Kidney capillary endothelial cell (primary cell): ENCODE measurements at places on chromosomes 16 and 17.

DNA sequence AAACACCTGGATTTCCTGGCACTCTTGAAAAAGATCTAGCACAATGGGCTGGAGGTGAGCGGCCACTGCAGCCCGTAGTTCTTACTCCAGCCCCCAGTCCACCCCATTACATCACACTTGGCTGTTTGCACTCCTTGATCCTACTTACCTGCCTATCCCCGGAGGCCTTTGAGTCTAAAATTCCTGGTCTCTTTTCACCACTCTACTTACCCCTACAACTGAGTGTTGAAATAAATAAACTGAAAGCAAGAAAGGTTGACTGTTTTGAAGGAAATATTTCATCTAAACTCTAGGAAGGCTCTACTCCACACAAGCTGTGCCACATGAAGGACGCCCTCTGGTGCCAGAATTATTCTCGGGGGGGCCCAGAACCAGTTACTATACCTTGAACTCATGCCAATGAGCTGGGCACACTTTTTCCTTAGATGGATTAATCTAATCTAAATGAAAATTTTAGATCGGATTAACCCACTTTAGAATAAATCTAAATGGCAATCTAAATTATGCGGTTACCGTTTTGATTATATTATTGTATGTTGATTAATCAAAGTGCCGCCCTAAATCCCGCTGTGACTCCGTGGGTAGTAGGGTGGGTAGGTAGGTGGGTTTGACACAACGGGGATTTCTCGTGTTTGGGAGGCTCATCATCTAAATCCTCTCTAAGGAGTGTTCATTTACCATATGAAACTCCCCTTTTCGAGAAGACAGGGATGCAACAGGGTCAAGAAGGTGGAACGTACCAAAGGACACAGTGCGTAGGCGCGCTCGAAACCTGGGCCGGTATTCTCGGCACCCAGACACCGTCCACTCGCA, 651 bp upstream of the EIF1 start:
- no peak for DNase-seq

DNA sequence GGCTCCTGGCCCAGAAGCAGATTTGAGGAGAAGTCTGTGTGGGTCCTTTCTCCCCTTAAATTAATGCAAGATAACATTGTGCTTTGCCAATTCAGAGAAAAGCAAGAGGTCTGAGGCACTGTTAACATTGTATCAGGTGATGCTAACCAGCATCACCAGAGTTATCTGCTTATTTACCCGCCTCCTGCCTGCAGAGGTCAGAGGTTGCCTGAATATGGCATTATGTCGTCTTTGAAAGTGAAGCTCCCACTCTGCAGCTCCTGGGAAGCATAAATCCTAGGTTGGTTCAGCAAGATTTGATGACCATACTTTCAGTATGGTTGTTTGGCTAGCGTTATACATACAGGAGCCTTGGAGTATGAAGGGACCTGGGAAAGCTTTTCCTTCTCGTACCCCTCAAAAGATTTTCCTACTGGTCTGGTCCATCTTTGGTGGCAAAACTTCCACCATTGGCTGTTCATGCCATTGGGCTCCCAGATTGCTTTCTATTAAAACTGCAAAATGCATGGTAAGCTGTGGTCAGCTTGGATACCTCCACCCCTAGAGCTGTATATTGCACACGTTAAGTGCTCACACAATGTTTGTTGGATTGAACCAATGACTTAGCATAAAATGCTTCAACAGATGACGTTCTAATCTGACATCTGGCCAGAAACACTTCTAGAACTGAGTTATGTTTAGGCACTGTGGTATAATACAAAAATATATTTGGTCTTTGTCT, 24.1 kb downstream of the CHD9 start:
- DNase-seq, result no peak

DNA sequence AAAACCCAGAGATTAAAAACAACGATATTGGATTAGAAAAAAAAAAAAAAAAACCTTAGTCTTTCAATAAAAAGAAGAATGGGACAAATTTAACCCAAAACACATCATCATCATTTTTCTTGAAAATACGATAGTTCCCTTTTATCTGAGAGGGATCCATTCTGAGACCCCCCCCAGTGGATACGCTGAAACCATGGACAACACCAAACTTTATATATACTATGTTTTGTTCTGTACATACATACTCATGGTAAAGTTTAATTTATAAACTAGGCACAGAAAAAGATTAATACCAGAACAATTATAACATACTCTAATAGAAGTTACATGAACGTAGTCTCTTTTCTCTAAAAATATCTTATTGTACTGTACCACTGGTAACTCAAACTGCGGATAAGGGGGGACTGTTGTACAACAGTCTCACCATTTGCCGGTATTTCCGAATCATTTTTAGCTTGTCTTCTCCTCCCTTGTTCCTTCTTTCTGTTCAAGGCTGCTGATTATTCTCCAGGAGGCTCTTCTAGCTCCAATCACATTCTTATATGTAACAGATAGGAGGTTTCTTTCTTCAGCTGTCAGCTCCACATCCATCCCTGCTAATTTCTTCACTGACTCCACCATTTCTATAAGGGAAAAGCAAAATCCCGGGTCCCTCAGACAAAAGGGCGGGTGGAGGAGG, 37.0 kb downstream of the RNF135 start:
- DNase-seq, result no peak

- peak; percentile 67 for DNase-seq
Observed at GRCh38 chr17:6374761-6375312, 60.1 kb downstream of the AIPL1 start.

DNA sequence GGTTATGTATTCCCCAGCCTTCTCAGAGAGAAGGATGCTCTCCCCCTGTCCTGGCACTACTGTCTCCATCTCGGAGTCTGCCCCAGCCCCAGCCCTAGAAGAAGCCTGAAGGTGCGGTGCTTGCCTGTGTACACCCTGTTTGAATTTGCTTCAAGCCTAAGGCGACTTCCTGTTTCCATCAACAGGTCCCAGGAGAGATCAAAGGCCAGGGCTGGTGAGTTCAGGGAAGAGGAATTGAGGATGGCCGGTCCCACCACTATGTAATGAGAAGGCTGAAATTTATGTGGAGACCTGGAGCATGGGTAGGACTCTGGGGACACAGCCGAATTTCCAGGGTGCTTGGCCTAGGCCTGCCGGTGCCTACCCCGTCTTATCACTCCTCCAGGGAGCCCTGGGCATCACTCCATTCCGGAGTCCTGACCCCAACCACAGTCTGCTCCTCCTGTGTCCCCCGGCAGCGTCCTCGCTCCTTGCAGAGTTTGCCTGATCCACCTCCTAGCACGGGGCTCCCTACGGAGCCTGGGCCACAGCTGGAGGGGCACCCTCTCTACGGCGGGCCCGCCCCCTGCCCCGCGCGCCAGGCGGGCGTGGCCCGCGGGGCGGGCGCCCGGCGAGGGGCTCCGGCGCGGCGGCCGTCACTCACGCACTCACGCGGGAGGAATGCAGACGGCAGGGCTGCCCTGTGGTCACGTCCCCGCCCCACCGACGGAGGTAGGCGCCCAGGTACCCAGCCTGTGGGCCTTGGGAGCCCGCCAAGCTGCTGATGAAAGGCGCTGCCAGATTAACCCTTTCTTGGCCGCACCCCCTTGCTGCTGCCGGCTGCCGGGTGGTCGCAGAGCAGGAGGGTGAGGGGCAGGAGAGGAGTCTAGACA, 53.8 kb upstream of the TAC4 start:
- DNase-seq, result no peak

DNA sequence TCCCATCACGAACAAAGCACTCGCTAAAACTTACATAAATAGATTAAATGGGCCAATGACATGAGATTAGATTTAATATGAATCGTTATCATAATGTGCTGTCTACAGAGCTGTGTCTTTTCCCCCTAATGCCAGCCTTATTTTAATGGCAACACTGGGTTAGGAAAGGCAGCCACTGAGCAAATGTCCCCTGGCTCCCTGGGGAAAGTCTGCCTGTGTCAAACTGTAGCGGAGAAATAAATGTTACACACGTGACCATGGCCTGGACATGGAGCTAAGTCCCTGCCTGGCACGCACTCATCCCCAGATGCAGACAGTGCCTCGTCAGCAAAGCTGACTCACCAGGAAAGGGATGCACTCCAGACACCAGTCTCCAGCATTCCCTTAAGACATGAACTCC, 61.3 kb upstream of the SDK2 start:
- DNase-seq, result peak; percentile 51
